Stimulated activated CD4-positive, alpha-beta T cell treated with anti-CD3 and anti-CD28 coated beads, Interleukin-4, amount 100 ng/mL, for 4 hours (primary cell): ENCODE measurements at places on chromosomes 13 and 19.

DNA sequence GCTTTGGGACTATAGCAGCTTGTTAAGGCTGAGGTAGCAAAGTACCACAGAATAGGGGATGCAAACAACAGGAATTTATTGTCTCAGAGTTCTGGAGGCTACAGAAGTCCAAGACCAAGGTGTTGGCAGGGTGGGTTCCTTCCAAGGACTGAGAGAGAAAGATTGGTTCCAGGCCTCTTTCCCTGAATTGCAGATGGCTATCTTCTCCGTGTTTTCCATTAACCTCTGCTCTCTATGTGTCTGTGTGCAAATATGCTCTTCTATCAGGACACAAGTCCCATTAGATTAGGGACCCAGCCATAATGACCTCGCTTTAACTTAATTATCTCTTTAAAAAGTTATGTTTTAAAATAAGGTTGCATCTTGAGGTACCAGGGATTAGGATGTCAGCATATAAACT, 1732.9 kb upstream of the SLC10A2 start:
- DNase-seq = no peak

GRCh38 chr19:6340493-6341201, 7.2 kb upstream of the ACER1 start:
- DNase-seq = no peak

GRCh38 chr13:48165727-48166126, 67.3 kb upstream of the ITM2B start:
- no peak for DNase-seq

- peak; percentile 69 for DNase-seq
Measured at GRCh38 chr19:2083174-2083854, 12.8 kb downstream of the MOB3A start.

GRCh38 chr19:39430675-39431593, 4.8 kb downstream of the RPS16 start:
- DNase-seq = no peak

DNA sequence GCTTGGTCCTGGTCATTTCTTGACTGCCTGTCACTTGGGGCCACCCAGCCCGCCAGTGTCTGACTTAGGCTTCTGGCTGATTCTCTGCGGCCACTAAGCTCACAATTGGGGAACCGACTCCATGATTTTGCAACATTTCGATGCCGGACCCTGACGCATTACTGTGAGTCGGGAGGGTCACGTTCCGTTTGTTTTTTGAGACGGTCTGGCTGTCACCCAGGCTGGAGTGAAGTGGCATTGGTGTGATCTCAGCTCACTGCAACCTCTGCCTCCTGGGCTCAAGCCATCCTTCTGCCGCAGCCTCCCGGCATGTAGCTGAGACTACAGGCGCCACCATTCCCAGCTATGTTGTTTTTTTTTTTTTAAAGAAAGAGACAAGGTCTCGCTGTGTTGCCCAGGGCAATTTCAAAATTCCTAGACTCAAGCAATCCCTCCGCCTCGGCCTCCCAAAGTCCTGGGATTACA, 3.2 kb upstream of the ADAT3 start:
- DNase-seq = no peak
